ENCODE measurements at places on chromosomes 16 and 17.

GRCh38 chr17:27408891-27409290 is 47.4 kb upstream of the KSR1 start:
- DNase-seq: no peak

- DNase-seq: peak; percentile 55
Measured at GRCh38 chr16:84633622-84634021, 14.7 kb upstream of the KLHL36 start.

GRCh38 chr16:78048319-78048718 is 26.0 kb downstream of the CLEC3A start:
- no peak for DNase-seq

DNA sequence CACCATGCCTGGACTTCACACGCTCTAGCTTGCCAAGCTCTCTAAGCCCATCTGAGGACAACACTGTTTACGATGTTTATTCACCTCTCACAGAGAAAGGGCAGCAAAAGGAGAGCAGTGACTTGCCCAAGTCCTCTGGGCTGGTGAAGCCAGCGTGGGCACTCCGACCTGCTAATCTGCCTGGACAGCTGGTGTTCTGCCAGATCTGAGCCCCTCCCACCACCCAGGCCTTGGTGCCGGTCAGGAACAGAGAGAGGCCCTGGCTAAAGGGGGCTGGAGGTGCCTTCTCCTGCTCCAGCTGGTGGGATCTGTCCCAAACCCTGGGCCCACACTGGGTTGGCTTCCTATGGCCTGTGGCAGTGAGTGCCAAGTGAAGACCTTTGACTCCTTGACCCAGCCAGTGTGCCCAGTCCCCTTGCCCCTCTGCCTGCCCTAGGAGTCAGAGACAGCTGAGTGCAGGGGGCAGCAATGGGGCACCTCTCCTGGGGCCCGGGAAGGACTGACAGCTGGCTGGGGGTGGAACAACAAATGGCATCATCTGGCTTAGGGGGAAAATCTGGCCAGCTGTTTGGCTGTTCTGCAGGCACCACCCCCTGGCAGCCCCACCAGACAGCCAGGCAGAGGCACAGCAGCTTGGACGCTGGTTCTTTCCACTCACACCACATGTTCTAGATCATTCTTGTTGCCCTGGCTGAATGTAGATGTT is 1.8 kb upstream of the SLC4A1 start:
- DNase-seq: no peak

DNA sequence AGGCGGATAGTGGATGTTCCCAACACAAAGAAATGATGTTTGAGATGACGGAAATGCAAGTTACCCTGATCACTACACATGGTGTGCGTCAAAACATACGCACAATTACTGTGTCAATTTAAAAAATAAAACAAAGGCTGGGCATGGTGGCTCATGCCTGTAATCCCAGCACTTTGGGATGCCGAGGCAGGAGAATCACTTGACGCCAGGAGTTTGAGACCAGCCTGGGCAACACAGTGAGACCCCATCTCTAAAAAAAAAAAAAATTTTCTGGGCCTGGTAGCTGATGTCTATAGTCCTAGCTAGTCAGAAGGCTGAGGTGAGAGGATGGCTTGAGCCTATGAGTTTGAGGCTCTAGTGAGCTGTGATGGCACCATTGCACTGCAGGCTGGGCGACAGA is 51.8 kb downstream of the TEKT5 start:
- no peak for DNase-seq

DNA sequence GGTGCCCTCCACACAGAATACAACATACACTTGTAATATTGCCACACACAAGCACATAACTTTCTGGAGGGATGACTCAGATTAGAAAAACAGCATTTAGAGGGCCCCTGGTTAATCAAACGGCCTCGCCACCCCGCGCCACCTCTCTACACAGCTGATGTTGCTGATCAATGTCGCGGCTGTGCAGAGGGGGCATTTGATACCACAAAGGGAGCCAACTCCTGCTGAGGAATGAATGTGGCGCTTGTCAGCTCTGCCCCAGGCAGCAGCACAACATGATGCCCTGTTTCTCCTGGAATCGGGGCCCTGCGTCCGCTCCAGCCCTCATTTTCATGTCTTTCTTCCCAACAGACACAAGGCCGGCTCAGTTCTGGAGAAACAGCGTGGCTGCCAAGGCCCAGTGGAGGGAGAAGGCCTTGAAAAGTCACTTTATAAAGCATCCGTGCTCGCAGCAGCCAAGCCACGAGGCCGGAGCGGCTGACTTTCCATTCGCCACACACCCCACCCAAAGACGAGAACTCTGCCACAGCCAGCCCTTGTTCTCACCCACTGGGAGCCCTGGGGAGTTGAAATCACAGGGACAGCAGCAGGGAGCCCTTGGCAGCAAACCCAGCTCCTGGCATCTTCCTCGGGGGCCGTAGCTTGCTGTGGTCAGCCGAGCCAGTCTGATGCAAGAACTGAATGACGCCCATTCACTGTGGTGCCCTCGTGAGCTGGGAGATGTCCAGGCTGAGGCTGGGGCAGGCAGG is 65.6 kb downstream of the XYLT1 start:
- DNase-seq: no peak

- DNase-seq: peak; percentile 13
Measured at GRCh38 chr17:8785547-8786413, 13.4 kb downstream of the MFSD6L start.

GRCh38 chr17:76427501-76428231 is 25.3 kb downstream of the UBE2O start:
- DNase-seq: no peak

DNA sequence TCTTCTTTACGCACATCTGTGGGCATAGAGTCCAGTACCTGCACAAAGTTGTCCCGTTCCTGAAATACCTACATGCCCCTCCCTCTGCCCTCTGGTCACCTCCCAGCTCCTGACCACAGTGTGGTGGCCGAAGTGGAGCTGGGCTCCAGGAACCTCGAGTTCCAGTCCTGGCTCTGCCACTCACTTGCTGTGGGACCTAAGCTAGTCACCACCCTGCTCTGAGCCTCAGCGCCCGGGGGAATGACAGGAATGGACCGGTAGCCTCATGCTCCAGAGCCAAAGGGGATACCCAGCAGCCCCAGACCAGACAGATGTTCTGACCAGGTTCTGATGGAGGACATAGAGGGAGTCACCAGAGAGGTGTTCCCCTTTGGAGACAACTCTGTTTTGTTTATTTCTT is 26.7 kb upstream of the ITGA3 start:
- DNase-seq: no peak

DNA sequence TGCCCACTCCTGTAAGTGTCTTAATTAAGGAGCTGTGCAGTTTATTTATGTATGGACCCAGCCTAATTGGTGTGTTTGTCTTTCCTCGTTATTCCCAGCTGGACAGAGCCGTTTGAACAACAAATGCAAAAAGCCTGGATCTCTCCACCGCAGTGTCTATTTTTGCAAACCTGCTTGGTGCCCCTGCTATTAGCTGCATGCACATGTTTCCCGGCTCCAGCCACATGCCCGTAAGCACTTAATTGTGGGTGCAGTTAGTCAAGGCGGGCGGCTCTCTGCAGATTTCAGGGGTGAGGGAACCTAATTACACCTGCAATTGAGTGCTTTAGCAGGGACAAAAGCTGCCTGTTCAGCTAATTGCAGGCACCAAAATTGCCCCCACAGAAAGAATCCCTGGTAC is 74.0 kb upstream of the GSE1 start:
- no peak for DNase-seq

GRCh38 chr16:68400924-68401460 is 47.3 kb downstream of the SMPD3 start:
- no peak for DNase-seq

DNA sequence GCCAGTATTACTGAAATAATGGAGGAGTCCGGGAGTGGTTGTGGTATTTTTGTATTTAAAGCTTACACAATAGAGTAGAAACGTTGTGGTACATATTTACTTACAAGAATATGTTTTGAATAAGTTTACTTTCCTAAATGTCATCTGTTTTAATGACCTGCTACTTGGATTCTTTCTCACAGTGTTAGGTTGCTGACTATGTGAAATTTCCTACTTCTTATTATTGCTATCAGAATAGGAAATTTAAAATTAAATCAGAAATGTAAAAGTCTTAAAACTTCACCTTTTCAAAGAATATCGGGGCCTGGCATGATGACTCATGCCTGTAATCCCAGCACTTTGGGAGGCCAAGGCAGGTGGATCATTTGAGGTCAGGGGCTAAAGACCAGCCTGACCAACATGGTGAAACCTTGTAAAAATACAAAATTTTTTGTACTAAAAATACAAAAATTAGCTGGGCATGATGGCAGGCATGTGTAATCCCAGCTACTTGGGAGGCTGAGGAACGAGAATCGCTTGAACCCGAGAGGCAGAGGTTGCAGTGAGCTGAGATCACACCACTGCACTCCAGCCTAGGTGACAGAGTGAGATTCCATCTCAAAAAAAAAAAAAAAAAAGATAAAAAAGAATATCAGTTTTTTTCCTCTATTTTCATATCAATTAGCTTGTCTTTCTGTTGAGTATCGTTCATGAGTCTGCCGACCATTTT is 77.8 kb downstream of the VMP1 start:
- DNase-seq: no peak

DNA sequence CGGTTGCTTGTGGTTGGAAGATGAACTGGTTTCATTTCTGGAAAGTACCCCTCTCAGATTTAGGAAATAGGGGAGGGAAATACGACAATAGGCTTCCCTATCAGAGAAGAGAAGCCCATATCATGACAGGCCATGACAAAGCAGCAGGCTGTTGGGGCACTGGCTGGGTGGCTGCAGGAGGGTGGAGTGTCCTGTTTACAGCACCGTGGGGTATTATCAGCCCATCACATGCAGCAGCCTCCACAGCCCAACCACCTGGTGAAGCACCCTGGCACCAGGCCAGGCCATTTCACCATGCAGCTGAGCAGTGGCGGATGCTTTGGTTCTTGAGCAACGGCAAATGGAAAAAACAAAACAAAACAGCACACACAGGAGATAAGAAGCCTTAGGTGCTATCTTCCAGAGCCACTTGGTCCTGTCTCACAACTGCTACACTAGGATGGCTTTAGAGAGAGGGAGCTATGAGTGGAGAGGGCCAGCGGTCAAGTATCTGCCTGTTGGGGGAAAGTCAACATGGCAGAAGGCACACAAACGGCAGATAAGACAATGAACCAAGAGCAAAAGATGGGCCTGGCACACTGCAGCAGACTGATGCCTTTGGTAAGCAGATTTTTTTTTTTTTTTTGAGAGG is 24.2 kb downstream of the FAM117A start:
- DNase-seq: no peak

- no peak for DNase-seq
Measured at GRCh38 chr17:31515267-31515666, 123.8 kb downstream of the RAB11FIP4 start.

GRCh38 chr17:60641126-60641525 is 36.5 kb upstream of the BCAS3 start:
- no peak for DNase-seq

DNA sequence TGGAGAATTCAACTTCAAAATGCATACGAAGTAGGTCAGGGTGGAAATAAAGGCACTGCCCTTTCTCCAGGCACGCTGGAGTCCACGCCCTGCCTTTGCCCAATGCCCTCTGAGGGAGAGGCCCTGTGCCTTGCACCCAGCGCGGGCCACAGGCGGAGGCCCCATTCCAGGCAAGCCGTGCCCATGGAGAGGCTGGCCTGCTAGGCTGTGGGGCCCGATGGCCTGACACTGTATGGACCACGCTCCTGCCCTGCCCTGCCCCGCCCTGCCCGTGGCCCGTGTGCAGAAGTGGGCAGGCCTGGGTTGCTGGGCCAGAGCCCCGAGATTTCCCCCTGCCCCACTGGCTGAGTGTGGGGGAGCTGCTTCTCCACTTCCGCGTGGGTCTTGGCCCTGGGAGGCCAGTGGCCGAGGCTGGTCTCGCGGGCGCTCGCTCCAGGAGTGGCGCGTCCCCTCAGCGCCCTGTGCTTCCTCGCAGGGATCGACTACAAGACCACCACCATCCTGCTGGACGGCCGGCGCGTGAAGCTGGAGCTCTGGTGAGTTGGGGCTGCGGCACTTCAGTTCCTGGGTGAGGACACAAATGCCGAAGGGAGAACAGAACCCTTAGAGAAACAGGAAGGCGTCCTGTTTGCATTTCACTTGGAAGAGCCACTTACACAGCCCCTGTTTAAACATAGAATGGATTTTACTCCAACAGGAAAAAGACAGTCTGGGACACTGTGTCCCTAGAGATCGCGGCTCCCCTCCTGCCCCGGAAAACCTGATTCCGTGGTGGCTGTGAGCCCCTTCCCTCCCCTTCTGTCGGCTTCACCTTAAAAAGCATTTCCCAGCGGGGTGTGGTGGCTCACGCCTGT is 13.8 kb upstream of the WFIKKN1 start:
- no peak for DNase-seq

DNA sequence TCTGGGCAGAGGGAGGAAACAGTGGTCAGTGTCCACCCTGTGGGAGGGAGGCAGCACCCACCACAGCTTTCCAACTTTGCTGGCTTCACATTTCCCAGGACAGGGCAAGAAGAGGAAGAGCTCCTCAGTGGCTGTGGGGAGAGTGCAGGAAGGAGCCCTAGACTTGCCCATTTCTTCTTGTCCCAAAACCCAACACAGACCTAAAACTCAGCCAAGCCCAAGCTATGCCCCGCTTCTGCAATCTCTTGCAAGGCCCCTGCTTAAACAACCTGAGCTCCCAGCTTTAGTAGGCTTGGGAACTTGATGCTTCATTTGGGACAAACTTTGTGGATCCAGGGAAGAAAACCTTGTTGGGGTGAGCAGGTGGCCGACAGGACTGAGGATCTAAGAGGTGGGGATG is 173.8 kb downstream of the LGALS9B start:
- no peak for DNase-seq

GRCh38 chr17:50785946-50786570 is 18.7 kb upstream of the ANKRD40CL start:
- DNase-seq: no peak

DNA sequence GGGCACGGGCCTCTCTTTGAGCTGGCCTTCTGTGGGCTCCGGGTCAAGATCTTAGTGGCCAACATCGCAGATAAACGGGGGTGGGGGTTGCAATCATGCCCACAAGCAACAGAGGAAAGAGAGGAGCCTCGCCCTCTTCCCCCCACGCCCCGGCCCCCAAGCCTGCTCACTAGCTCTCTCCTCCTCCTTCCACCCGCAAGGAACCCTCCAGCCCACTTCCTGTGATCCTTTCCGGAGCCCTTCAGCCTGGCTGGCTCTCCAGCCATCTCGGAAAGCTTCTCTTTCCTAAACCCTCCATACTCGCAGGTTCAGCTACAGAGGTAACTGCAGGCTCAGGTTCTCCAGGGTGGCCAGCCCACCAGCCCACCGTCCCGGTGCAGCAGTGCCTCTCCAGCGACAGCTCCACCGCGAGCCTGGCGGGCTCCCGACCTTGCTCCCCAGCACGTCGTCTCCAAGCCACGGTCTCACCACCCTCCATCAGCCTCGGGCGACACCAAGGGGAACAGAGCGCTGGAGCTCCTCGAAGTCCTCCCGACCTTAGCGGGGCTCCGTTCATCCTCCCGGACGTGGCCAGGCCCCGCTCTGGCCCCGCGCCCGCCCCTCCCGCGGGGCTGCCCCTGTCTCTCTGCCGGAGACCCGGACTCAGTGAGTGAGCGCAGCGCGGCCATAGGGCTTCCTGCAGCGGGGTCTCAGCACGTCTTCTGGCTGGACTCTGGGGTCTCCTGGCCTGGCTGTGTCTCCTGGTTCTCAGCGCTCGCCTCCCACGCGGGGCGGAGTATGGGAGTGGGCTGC is 12.9 kb upstream of the ODF4 start:
- DNase-seq: no peak
